ENCODE measurements at places on chromosomes 3 and 15.

- no peak for DNase-seq
Observed at GRCh38 chr15:33443708-33444107, 132.9 kb downstream of the RYR3 start.

DNA sequence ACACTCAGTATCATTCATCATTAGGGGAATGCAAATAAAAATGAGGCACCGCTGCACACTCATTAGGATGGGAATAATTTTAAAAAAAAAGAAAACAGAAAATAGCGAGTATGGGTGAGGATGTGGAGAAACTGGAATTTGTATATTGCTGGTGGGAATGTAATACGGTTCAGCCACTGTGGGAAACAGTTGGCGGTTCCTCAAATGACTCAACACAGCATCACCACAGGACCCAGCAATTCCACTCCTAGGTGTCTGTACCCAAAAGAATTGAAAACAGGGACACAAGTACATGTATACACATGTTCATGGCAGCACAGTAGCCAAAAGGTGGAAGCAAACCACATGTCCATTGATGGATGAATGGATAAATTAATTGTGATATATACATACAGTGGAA is 35.2 kb upstream of the RFTN1 start:
- no peak for DNase-seq

DNA sequence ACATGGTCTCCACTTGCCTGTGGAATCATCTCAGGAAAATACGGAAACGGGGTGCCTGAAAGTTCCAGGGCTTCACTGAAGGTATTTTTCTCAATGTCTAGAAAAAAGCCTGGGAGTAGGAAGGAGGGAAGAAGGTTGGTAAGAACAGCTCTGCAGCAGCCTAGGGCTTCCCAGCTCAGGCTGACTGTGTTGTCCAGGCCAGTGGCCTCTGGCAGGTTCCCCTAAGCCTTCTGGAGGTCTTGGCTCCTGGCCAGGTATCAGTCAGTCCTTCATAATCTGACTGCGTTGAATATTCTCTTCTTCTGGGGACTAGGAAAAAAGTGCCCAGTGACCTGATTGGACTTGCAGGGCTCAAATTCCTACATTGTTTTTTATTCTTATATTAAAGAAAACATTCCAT is 38.6 kb downstream of the SSR3 start:
- peak; percentile 54 for DNase-seq

GRCh38 chr3:61157414-61157813 is 93.8 kb downstream of the FHIT start:
- no peak for DNase-seq

GRCh38 chr3:181006541-181006940 is 17.0 kb upstream of the DNAJC19 start:
- no peak for DNase-seq

GRCh38 chr15:73711526-73711925 is 27.3 kb downstream of the CD276 start:
- DNase-seq = no peak
